ENCODE measurements at places on chromosomes 6 and 20. TPM values are rescaled to one million over a fixed set of nuclear protein-coding genes. Genes with fewer than 3 reads are reported as not detected.

DNA sequence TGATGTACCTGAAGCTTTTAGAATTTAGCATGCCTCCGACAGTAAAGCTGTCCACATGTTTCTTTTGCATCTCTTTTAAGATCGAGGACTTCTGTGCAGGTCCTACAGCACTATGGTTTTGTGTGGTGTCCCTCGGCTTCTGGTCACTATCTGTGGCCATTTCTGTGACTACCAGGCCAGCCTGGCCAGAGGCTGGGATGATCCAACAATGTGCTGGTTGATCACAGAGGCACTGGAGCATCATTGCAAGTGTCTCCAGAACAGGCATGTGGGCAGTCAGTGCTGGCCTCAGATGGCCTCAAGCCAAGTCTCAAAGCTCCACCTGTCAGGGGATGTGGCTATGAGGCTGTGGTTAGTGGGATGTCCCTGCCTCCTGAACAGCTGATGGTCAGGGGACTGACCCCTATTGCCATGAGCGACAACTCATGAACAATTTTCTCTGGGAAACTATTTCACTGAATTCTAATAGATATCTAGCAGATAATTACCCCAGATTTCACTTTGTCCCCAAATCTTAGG lies 136.6 kb downstream of the SYNDIG1 start:
- DNase-seq, result no peak

DNA sequence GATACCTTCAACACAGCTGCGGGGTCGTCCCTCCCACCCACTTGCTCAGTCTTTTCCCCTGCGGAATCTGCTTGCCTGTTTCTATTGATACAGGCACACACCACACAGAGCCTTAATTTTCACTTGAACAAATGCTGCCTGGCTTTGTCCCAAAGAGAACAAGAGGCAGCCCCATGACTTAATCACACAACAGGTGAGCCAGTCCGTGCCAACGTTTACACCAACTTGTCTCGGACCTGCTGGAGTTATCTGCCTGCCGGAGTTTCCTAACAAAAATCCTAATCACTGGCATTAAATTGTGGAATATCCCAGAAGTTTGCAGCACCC lies 186.8 kb upstream of the RREB1 start:
- DNase-seq, result no peak

DNA sequence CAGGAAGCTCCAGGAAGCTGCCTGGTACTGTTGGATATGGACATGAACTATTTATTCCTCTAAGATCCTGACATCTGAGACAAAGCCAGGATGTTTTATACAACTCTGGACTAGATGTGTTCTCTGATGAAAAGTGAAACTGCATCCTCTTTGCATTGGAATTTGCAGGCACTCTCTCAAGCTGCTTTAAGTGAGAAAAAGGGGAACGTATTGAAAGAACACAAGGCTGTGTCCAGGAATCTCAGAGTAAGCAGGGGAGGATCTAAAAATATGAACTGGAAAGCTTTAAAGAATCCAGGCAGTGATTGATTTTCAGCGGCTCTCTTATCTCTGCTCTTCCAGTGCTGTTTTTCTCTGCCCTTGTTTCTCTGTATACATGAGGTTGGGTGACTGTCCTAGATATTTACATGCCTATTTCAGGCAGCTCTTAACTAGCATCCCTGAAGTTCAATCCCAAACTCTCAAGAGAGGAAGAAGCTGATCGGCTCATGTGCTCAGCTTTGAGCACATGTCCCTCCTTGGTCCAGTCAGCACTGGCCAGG lies 193.8 kb downstream of the PLCB4 start:
- no peak for DNase-seq

SCP2D1 gene
- not detected for total RNA-seq

NHSL1 gene
- total RNA-seq, result 32.4 TPM

- no peak for DNase-seq
Observed at GRCh38 chr6:96611342-96611991, 48.5 kb downstream of the FHL5 start.

DNA sequence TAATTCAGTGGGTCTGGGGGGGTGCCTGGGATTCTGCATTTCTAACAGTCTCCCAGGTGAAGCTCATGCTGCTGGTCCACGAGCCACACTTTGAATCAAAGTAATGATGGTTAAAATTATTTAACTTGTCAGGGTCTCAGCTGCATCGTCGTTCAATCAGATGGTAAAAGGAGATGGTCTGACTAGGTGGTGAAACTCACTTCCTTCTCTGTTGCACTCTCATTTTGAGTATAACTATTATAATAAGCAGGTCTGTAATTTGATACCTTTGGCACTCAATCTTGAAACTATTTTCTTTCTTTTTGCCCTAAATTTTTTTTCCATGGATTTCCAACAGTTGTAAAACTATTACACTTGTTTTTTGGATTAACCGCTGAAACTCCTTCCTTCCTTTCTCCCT lies 292.5 kb downstream of the FARS2 start:
- no peak for DNase-seq

GRCh38 chr20:64104667-64105451 lies 2.5 kb downstream of the NPBWR2 start:
- peak; percentile 41 for DNase-seq

DNA sequence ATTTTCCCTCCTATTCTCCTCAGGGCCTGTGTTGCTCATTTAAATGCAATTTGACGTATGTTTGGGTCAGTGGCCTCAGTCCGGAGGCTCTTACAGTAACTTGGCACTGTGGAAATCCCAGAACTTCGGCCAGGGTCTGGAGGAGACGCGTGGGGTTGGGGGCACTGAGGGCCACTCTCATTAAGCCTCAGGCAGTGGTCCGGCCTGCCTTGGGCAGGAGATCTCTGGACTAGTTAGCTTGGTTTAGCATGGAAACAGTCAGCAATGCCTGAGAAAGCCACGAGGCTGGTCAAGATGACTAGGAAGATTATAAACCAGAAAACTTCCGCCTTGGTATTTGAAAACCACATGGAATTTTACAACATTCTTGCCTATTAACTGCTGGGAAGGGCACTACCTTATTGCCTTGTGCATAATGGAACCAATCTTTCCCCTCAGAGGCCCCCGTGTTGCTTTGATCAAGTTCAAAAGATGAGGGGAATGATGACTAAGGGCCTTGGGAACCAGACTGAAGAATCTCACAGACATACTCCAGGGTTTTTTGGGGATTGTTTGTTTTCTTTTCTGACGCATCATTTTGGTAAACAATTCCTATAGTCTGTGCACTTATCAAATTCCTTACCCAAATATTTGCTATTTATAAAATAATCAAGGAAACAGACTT lies 206.0 kb upstream of the PREP start:
- no peak for DNase-seq

- no peak for DNase-seq
Observed at GRCh38 chr6:168161371-168161750, 82.3 kb upstream of the FRMD1 start.

GRCh38 chr6:390914-391558 lies 516 bp upstream of the IRF4 start:
- no peak for DNase-seq

DNA sequence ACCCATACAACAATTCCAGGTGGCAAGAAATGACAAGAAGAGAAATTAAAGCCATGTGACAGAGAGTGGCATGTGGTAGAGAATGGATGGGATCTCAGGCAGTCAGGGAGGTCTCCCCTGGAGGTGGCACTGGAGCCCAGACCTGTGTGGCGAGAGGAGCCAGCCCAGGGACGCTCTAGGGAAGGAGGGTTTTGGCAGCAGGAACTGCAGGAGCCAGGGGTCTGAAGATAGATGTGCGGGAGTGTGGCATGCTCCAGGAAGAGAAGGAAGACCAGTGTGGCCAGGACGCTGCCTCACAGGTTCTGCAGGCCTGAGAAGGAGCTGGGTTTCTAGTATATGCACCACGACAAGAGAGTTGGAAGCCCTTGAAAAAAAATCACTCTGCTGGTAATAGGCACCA lies 45.1 kb downstream of the SPATA2 start:
- DNase-seq, result no peak

GRCh38 chr6:13673825-13674444 lies 37.7 kb downstream of the RANBP9 start:
- DNase-seq, result no peak

GRCh38 chr6:26594131-26594498 lies 2.6 kb upstream of the ABT1 start:
- no peak for DNase-seq

- no peak for DNase-seq
Observed at GRCh38 chr20:15682690-15683089, 890.6 kb downstream of the KIF16B start.

ZNF451 gene
- 56.8 TPM for total RNA-seq

DNA sequence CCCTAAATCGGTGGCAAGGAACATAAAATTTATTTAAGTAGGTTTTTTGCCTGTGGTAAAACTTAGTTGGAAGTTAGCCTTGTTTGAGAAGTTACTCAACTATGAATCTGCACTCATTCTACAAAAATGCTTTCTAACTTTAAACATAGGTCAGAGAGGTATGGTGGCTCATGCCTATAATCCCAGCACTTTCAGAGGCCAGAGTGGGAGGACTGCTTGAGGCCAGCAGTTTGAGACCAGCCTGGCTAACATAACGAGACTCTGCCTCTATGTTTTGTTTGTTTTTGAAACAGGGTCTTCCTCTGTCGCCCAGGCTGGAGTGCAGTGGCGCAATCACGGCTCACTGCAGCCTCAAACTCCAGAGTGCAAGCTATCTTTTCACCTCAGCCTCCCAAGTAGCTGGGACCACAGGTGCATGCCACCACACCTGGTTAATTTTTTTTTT lies 16.2 kb downstream of the USP49 start:
- no peak for DNase-seq

DNA sequence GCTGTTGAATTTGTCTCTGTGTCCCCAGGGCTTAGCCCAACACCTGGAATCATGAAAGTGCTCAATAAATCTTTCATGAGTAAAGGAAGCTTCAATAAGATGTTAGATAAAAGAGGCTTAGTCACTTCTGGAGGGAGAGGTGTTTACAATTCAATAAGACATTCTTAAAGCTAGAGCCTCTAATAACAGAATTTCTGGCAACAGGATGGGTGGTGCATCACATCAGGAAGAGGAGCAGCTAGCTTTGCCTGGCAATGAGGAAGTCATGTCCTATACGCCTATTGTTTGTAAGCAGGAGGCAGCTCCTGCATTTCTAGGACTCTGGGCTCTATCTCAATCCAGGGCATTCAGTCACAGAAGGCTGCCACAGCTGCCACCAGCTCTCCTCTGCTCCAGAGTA lies 638.5 kb downstream of the EPM2A start:
- DNase-seq, result no peak

KIZ gene
- total RNA-seq, result 47.9 TPM

ARFGEF2 gene
- 21.5 TPM for total RNA-seq

HAO1 gene
- total RNA-seq, result not detected
